A549 treated with Mapracorat at 1 μM for 4 hours (cell line): ENCODE measurements at places on chromosomes 4 and X. TPM values are rescaled to one million over a fixed set of nuclear protein-coding genes. Genes with fewer than 3 reads are reported as not detected.

The YY2 gene
- 1.9 to 2.7 TPM (median 2.5 TPM) in 5 replicates for total RNA-seq

The PAGE2B gene
- total RNA-seq, result not detected in 5 replicates

The ADH5 gene
- total RNA-seq, result 108 to 128 TPM (median 112 TPM) in 5 replicates

The RRH gene
- total RNA-seq, result 0.08 to 0.17 TPM (median 0.12 TPM) in 3 of 5 replicates, not detected in the others

The RHOXF2 gene
- total RNA-seq, result not detected in 5 replicates
